ENCODE measurements at places on chromosomes 11 and 22. TPM values are rescaled to one million over a fixed set of nuclear protein-coding genes. Genes with fewer than 3 reads are reported as not detected.

PANX3 gene
- total RNA-seq: not detected

HEPHL1 gene
- total RNA-seq: not detected

NCR3LG1 gene
- 7.7 TPM for total RNA-seq

C22orf39 gene
- total RNA-seq: 34.3 TPM

NAP1L4 gene
- 136 TPM for total RNA-seq

ISX gene
- 0.12 TPM for total RNA-seq

CNIH2 gene
- 0.81 TPM for total RNA-seq

CCDC73 gene
- total RNA-seq: 0.23 TPM

MAP4K2 gene
- 15.5 TPM for total RNA-seq

MMP7 gene
- not detected for total RNA-seq

LRRC51 gene
- total RNA-seq: 10.7 TPM

DDIAS gene
- not detected for total RNA-seq

DKK3 gene
- 35.5 TPM for total RNA-seq

MMP27 gene
- not detected for total RNA-seq

TMEM25 gene
- total RNA-seq: 30.4 TPM

TIMP3 gene
- total RNA-seq: 81.7 TPM

GALNT18 gene
- 3.6 TPM for total RNA-seq

MMP10 gene
- total RNA-seq: 1.1 TPM

KMT5B gene
- 50.6 TPM for total RNA-seq

DBX1 gene
- total RNA-seq: not detected

XKR3 gene
- total RNA-seq: not detected

SDHAF2 gene
- 39.5 TPM for total RNA-seq

SLC5A4 gene
- 0.33 TPM for total RNA-seq

TMEM123 gene
- total RNA-seq: 125 TPM

All from ovary (tissue), 10 donors.